ENCODE measurements at places on chromosomes 13 and 19. TPM values are rescaled to one million over a fixed set of nuclear protein-coding genes. Genes with fewer than 3 reads are reported as not detected.

The MUC16 gene
- total RNA-seq: not detected

GRCh38 chr13:61954092-61954491 is 538.4 kb upstream of the PCDH20 start:
- peak; percentile 1 for DNase-seq

- DNase-seq: peak; percentile 16
These were observed 106.5 kb downstream of the TEX26 start for GRCh38 chr13:31038834-31039552.

DNA sequence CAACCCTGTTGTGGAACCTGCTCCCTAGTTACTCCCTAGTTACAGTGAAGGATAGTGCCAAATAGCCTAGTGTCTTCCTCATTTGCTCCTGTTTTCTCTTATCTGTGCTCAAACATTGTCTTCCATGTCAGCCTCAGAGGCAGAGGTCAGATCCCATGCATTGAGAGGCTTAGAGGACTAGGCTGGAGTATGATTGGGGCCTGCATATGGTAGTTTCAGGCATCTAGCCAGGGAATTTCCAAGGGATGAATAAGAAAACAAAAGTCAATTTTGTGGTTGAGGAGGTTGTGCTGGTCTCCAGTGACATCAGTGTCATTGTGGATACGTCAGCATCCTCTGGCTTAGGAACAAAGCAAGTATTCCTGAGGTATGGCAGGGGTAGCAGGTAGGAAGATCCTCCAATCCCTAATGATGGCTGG is 9.4 kb downstream of the ZNF546 start:
- DNase-seq: peak; percentile 81

- DNase-seq: no peak
These were observed 899 bp downstream of the GIPC3 start for GRCh38 chr19:3586127-3586626.
